ENCODE measurements at places on chromosomes 2 and 18.
A peak's percentile ranks its signal among the peaks of the same experiment; 100 is the strongest.

DNA sequence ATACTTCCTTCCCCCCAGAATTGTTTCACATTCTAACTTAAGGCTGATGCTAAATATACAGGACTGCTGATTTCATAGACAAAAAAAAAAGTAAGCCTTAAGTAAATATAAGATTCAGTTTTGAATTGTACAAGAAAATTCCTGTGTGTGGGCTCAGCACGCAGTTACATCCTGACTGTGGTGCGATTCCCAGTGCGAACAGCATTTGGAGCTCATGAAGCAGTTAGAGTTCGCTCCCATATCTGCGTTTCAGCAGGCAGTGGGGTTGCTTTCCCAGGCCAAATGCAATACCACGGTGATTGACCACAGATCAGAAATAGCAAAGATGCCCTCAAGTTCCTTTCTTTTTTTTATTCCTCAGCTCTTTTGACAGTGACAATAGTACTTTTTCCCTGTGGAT lies 75.6 kb downstream of the SATB2 start:
- DNase-seq = no peak

DNA sequence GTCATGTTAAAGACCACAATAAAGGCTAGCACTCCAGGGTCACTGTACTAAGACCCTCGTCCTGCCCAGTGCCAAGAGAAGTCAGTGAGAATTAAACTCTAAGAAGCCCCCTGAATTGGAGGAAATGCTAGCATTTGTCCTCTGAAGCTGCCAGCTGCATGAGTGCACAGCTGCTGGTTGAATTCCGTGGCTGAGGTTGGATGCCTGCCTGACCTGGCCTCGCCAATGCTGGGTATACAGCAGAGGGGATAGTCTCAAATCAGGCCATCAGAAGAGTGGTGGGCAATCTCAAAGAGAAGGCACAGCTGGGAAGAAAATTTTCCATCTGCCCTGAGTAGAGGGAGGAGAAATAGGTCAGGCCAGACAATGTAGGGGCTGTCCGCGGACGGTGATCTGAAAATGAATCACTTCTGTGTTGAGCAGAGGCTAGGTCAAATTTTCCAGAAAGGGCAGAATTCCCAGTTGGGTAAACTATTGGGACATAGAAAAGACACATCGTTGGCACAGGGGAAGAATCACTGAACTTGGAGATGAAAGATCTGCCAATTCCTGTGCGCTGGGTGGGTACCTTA lies 110.5 kb upstream of the AGAP1 start:
- DNase-seq = no peak

DNA sequence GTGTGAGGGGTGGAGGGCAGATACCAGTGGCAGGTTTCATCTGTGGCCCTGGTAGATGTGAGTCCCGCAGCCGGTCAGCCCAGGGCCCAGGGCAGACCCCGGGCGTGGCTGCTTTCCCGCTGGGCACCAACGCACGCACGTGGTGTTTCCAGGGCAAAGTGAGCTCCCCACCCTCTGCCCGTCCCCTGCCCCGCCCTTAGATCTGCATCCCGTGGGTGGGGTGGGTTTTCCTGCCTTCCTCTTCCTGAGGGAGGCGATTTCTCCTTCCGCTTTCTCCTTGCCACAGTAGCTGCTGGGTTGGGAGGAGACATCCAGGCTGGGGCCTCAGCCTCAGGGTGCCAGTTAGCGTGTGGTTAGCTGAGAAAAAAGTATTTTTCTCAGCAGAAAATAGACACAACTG lies 49.6 kb downstream of the ODC1 start:
- no peak for DNase-seq

GRCh38 chr2:134897932-134898331 lies 20.7 kb upstream of the CCNT2 start:
- no peak for DNase-seq

GRCh38 chr2:105498281-105498846 lies 99.5 kb upstream of the FHL2 start:
- no peak for DNase-seq

GRCh38 chr2:176614049-176614448 lies 344.8 kb downstream of the MTX2 start:
- DNase-seq = no peak

DNA sequence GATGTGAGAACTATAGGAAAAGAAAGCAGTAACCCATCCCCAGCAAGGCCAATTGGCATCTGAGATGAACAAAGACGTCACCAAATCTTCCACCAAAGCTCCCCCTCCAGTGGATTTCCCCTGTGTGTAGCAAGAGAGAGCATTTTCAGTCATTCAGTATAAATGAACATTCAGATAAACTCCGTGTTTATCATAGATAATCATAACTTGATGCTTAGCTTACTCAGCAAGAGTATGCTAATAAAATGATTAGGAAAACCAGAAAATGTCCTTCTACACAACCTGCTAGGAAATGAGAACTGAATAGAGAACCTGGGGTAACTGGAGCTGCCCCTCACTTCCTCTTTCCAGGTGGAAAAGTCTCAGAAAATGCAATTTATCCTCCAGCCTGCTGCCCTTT lies 198.0 kb upstream of the CCDC150 start:
- DNase-seq = no peak

- peak; percentile 50 for DNase-seq
These were observed 48.9 kb downstream of the TGIF1 start for GRCh38 chr18:3498698-3499471.

GRCh38 chr18:49648326-49648725 lies 86.5 kb downstream of the LIPG start:
- DNase-seq = no peak
